ENCODE measurements at places on chromosomes 2 and 18.

DNA sequence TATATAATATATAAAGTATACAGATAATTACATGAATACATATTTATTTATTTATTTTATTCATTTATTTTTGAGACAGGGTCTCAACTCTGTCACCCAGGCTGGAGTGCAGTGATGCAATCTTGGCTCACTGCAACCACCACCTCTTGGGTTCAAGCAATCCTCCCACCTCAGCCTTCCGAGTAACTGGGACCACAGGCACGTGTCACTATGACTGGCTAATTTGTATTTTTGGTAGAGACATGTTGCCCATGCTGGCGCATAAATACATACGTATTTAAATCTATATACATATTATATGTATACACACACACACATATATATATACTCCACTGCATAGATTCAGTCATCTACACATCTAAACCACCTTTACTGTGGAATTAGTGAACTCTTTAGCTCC lies 20.6 kb upstream of the NDUFV2 start:
- DNase-seq: no peak

DNA sequence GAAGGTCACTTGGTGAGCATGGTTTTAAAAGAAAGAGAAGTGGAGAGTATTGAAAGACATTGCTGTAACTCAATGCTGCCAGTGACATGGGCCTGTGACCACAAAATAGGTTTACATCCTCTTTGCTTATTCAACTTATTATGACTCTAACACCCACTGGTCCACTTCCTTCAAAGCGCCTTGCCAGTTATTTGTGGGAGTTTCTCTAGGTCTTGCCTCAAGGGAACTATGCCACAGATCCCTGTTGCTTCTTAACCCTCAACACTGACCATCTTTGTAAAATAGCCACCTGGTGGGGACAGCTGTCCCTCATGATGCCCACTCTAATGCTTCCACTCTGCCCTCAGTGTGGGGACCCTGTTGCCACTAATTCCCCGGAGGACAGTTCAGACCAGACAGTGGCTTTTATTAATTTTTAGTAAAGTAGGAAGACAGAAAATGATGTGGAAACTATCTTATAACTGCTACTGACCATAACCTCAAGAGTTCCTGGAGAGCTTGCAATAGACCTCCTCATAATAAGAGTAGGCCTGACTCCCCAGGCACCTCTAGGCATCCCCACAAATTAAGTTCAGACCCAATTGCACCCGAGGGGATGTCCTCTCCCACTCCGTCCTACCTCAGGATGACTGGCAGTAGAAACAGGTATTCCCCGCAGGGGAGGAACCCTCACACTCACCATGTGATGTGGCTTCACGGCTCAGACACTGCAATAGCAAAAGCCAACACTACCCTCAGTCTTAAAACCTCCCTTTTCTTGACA lies 31.3 kb upstream of the SLC25A52 start:
- no peak for DNase-seq

- no peak for DNase-seq
These were observed 24.6 kb downstream of the ITGB6 start for GRCh38 chr2:160175169-160176134.

GRCh38 chr2:222756362-222756831 lies 84.9 kb downstream of the MOGAT1 start:
- no peak for DNase-seq

- peak; percentile 54 for DNase-seq
These were observed 312.4 kb upstream of the MC4R start for GRCh38 chr18:60684843-60685513.
